ENCODE measurements at places on chromosomes 11 and 22. TPM values are rescaled to one million over a fixed set of nuclear protein-coding genes. Genes with fewer than 3 reads are reported as not detected.

MS4A5 gene
- total RNA-seq, result not detected

MS4A3 gene
- not detected for total RNA-seq

SMIM35 gene
- not detected for total RNA-seq

CBLIF gene
- not detected for total RNA-seq

TMEM86A gene
- not detected for total RNA-seq

FSHB gene
- not detected for total RNA-seq

SMCO4 gene
- total RNA-seq, result 26.1 TPM

GLB1L2 gene
- total RNA-seq, result 0.85 TPM

POU2AF3 gene
- total RNA-seq, result not detected

IFITM5 gene
- not detected for total RNA-seq

YPEL4 gene
- not detected for total RNA-seq

- no peak for DNase-seq
Observed at GRCh38 chr11:126109941-126110731, 47.5 kb upstream of the CDON start.

DNA sequence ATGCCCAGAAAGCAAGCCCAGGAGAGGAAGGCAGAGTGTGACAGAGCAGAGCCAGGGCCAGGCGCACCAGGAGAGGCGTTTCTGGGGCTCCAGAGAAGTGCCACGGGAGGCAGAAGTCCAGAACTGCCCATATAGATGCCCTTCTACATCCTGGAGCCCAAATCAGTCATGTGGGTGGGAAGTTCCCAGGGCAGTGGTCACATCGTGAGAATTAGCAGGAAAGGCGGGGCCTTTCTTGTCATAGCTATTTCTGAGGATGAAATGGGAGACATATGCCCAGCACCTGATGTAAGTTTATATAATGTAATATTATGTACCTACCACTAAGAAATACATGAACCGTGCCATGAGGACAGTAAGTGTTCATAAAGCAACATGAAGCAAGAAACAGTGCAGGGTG, 13.1 kb downstream of the ZDHHC24 start:
- DNase-seq, result no peak

- DNase-seq, result no peak
Observed at GRCh38 chr11:2268729-2269600, 1.4 kb downstream of the ASCL2 start.

- peak; percentile 19 for DNase-seq
Observed at GRCh38 chr11:121763526-121763925, 310.8 kb upstream of the SORL1-AS1 start.

DNA sequence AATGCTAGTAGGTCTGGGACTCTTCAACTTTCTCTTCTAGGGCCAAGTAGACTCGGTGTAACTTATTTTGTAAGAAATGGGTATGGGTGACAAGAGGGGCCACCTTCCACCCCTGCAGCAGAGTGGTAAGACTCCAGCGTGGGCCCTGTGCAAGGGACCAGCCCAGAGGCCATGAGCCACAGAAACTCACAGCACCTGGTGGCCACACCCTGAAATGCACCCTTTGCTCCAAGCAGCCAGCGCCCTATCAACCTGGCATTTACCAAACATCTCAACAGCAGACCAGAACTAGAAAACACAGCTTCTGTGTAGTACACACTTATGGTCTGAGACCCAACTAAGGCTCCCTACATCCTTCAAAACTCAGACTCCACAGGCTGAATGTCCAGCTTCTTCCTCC, 5.7 kb downstream of the CDCA5 start:
- no peak for DNase-seq

- DNase-seq, result no peak
Observed at GRCh38 chr11:7524462-7525235, 10.8 kb downstream of the PPFIBP2 start.

- no peak for DNase-seq
Observed at GRCh38 chr11:116467823-116468222, 305.0 kb downstream of the BUD13 start.

DNA sequence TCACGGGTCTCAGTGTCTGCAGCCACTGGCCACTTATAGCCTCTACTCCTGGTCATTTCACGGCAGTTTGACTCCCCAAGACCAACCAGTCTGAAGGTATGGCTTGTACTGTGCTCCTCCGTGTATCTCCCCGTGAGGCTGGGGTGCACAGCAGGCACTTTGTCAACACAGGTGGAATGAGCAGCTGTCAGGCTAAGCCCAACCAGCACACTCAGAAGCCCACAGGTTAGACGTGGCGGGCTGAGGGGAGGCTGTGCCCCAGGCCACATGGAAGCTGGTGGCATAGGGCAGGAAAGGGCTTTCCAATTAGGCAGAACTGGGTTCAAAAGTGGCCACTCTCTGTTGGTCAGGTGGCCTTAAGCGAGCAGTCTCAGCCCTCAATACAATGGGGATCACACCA, 7.0 kb downstream of the TP53I11 start:
- DNase-seq, result no peak

GRCh38 chr11:118565051-118565450, 680 bp downstream of the IFT46 start:
- DNase-seq, result no peak

DNA sequence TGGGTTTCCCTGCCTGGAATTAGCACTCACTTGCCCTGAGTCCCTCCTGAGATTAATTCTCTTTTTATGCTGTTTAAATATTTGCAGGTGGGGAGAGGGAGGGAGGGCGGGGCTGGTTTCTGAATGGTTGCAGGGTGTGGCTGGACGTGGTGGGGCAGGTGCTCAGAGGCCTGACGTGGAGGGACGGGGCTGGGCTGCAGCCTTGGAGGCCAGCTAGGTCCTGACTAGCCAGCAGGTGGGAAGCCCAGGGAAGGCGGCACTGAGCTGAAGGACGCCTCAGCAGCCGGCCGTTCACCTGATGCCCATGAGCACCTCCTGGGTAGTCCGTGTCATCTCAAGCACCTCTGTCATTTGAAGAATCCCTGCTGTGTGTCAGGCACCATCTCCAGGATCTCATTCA, 21.3 kb downstream of the SGSM1 start:
- no peak for DNase-seq

DNA sequence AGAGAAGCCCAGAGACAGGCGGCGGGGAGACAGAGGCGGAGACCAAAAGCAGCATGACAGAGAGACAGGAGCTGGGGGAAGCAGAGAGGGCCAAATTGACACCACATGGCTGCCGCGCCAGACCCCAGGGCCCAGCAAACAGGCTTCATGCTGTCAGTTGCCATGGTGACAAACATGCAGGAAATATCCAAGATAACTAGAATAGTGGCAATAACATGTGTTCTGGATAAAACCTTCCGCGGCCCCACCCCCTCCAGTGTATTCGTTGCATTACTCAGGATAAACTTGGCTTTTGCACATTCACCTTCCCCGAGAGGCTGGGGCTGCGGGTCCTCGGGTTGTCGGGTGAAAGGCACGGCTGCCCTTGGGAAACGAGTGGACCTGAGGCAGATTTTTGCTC, 49.9 kb upstream of the CDON start:
- no peak for DNase-seq

DNA sequence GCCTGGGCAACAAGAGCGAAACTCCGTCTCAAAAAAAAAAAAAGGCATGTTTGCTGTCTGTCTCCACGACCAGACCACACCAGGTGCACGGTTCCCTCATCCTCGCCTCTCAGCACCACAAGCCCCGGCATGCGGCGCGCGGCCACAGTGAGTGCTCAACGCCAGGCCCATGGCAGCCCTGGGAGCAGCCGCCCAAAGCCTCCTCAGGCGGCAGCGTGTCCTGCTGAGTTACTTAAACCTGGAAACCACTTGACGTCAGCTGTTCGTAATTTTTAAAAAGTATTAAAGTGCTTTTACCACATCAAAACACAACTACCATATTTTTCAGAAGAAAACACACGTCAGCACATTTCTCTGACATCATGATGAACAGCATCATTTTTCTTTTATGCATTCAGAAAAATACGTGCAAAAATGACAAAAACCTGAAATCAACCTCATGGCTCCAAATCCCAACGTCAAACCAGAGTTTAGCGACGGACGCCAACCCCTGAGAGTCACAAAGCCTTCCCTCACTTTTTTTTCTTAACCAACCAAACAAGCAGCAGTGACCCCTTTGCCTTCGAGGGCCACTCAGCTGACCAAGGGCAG, 2.1 kb downstream of the DEAF1 start:
- peak; percentile 8 for DNase-seq

DNA sequence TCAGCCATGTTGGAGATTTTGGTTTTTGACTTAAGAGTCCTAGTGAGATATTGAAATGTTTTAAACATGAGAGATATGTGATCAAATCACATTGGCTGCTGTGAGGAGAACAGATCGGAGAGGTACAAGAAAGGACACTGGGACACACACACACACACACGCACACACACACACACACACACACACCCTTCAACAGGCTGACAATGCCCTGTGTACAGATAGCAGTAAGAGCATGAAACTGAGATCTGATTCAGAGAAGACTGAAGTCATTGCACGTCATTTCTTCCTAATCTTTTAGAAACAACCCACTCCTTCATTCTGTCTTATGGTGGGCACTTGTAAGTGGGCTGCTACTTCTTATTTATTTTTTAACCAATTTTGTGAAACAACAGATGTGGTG, 200.5 kb upstream of the E2F8 start:
- no peak for DNase-seq

DNA sequence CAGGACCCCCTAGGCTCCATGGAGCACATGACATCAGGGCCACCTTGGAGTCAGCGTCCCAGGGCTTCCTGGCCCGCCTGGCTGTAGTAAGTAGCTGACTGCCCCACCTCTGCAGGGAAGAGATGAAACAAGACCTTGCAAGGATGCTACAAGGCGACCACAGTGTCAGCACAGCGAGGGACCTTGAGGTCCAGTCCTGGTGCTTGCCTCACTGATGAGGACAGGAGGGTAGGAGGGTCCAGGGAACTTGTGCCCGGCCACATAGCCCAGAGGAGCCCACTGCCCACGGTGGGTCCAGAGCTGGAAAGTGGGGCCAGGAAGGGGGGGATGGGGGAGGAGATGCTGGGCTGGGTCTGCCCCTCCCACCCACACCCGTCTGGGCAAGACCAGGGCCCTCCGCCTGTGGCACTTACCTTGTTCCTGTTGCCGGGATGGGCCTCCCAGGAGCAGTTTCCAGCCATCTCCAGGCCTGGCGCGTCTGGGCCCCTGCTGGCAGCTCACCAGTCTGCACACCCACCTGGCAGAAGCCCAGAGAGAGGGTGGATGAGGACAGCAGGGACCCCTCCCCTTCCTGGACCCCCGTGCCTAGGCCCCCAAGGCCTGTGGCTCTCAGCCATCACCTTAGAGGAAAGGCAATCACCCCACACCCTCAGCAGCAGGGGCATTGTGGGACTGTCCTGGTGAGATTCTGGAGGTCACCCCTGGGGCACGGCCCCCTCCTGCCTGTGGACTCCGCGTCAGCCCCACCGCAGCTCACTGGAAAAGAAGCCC, 3.4 kb downstream of the MRGPRF start:
- DNase-seq, result no peak

GRCh38 chr11:74009675-74010305, 905 bp upstream of the UCP3 start:
- DNase-seq, result no peak

DNA sequence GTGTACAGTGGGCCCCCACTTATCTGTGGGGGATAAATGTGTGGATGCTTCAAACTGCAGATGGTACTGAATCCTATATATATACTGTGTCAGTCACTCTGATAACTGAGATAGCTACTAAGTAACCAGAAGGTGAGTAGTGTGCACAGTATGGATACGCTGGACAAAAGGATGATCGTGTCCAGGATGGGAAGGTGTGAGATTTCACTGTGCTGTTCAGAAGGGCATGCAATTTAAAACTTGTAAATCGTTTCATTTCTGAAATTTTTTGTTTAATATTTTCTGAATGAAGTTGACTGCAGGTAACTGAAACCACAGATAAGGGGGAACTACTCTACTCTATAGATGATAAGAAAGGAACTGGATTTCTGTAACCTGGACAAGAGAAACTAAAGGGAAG, 52.1 kb upstream of the SESN3 start:
- no peak for DNase-seq

DNA sequence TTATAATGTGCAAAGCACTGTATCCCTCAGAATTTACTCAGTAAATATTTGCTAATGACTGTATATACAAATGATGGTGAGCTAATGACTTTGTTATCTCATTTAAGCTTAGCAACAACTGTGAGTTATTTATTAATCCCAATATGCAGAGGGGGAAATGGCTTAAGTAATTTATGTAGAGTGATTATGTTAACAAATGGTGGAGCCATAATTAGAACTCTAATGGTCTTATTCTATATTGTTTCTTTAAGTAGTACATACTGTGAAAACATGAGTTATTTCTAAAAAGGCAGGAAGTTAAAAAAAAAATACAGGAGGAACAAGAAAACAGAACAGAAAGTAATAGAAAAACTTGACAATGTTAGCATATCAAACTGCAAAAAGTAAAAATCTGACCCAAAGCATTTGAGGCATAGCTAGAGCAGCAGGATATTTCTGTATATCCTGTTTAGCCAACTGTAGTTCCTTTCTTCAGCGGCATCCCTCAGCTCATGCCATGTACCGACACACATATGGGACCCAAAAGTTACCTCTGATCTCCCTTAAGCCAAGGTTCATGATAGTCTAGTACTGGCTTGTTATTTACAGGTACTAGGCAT, 94.2 kb downstream of the FCHSD2 start:
- peak; percentile 88 for DNase-seq

DNA sequence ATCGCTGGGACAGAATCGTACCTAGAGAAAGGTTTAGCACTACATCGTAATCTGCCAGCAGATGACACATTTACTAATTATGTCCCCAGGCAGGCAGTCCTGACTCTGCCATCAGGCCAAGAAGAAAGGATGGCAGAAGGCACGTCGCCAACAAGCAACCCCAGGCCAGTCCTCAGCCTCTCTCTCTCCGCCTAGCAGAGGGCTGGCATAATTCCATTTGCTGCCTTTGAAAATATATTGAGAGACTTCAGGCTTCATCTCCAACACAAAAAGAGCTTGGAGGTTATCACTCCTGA, 1517.0 kb downstream of the TBC1D22A start:
- DNase-seq, result no peak

GRCh38 chr22:40020956-40021355, 26.2 kb downstream of the FAM83F start:
- DNase-seq, result no peak

DNA sequence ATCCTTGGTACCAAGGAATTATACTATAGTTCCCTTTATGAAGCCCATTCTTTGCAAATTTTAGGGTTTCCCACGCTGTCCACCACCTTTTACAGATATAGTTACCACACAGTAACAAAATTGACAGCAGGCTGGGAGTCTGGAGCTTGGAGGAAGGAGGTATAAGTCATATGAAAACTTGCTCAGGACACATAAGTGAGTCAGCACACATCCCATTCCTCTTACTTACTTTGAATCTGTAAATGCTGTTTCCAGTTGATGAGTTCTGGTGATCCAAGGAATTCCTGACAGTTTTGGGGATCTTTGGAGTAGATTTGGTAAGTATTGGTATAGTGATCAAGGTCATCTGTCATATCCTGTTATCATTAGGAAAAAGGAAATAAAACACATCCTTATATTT, 19.2 kb downstream of the GLYAT start:
- no peak for DNase-seq

- DNase-seq, result no peak
Observed at GRCh38 chr22:38570779-38571364, 889 bp upstream of the DMC1 start.

GRCh38 chr11:17157761-17158160, 50.0 kb downstream of the PIK3C2A start:
- no peak for DNase-seq

Data from GM12878 (cell line).